Psoas muscle (tissue), 8 donors: ENCODE measurements at places on chromosomes 1 and 21. TPM values are rescaled to one million over a fixed set of nuclear protein-coding genes. Genes with fewer than 3 reads are reported as not detected.

PRCC gene
- polyA plus RNA-seq, result 46.8 TPM

IPP gene
- 2.5 TPM for polyA plus RNA-seq

MNDA gene
- 0.47 TPM for polyA plus RNA-seq

RNU1-4 gene
- polyA plus RNA-seq, result not detected

OR2L13 gene
- polyA plus RNA-seq, result not detected

KCNAB2 gene
- polyA plus RNA-seq, result 1.7 TPM

VWA5B1 gene
- not detected for polyA plus RNA-seq

UMODL1 gene
- polyA plus RNA-seq, result not detected

LCE1F gene
- polyA plus RNA-seq, result not detected

SLAMF9 gene
- polyA plus RNA-seq, result not detected

PODN gene
- 4.7 TPM for polyA plus RNA-seq

TAS1R3 gene
- polyA plus RNA-seq, result 0.25 TPM

ADORA1 gene
- 1.3 TPM for polyA plus RNA-seq

FOXD2 gene
- polyA plus RNA-seq, result 0.04 TPM

USH2A gene
- polyA plus RNA-seq, result not detected

AJAP1 gene
- polyA plus RNA-seq, result 0.11 TPM

FBXO44 gene
- 5.0 TPM for polyA plus RNA-seq

NAXE gene
- 62.6 TPM for polyA plus RNA-seq

AMY2A gene
- polyA plus RNA-seq, result 0.09 TPM

NR0B2 gene
- 0.21 TPM for polyA plus RNA-seq

NPHS2 gene
- not detected for polyA plus RNA-seq

CD5L gene
- polyA plus RNA-seq, result not detected

ADAMTSL4 gene
- polyA plus RNA-seq, result 7.4 TPM

ELAPOR1 gene
- polyA plus RNA-seq, result not detected

CLDN17 gene
- polyA plus RNA-seq, result not detected

ST6GALNAC5 gene
- 0.07 TPM for polyA plus RNA-seq

AK5 gene
- polyA plus RNA-seq, result 0.14 TPM

HUNK gene
- 0.06 TPM for polyA plus RNA-seq

CLIC6 gene
- polyA plus RNA-seq, result 3.1 TPM

RHBDL2 gene
- 0.09 TPM for polyA plus RNA-seq

RPL22 gene
- 291 TPM for polyA plus RNA-seq

TCHH gene
- polyA plus RNA-seq, result not detected

TMED5 gene
- 92.2 TPM for polyA plus RNA-seq

WNT3A gene
- polyA plus RNA-seq, result not detected

SLC25A24 gene
- 3.2 TPM for polyA plus RNA-seq

PTPN22 gene
- 0.10 TPM for polyA plus RNA-seq

SYTL1 gene
- 0.14 TPM for polyA plus RNA-seq

RAB25 gene
- 0.34 TPM for polyA plus RNA-seq

MPZ gene
- polyA plus RNA-seq, result 1.9 TPM

CD34 gene
- 25.0 TPM for polyA plus RNA-seq

C1QA gene
- 29.9 TPM for polyA plus RNA-seq

VANGL1 gene
- 0.61 TPM for polyA plus RNA-seq

CELA2B gene
- not detected for polyA plus RNA-seq

LRRC71 gene
- polyA plus RNA-seq, result 0.03 TPM

KANK4 gene
- polyA plus RNA-seq, result 0.09 TPM

FHAD1 gene
- not detected for polyA plus RNA-seq

COL6A1 gene
- 29.4 TPM for polyA plus RNA-seq

AGMAT gene
- polyA plus RNA-seq, result 2.6 TPM

NFASC gene
- 0.75 TPM for polyA plus RNA-seq

FAM163A gene
- polyA plus RNA-seq, result 0.08 TPM

CA6 gene
- not detected for polyA plus RNA-seq

TTC34 gene
- polyA plus RNA-seq, result 0.01 TPM

HIVEP3 gene
- polyA plus RNA-seq, result 1.4 TPM
